ENCODE measurements at places on chromosomes 7 and 10.

DNA sequence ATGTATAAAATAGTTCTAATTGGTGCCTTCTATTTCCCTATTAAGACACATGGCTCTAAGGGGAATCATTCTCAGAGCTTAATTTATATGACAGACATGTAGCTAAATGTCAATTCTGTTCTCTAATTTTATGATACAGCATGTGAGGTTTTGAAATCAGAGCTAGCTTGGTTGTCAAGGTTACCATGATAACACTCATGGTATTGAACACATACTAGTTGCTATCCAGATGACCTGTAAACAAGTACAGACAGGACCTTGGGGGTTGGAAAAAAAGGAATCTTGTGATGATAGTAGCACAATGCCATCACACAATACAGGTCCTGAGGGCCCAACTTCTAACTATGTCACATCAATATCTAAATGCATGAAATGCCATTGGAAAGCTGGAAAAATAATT lies 49.2 kb downstream of the RHOBTB1 start:
- no peak for DNase-seq

- DNase-seq, result peak; percentile 18
These were observed 63.4 kb upstream of the STRIP2 start for GRCh38 chr7:129370812-129371211.

GRCh38 chr7:12089951-12090756 lies 120.9 kb upstream of the TMEM106B start:
- no peak for DNase-seq

- DNase-seq, result no peak
These were observed 233.9 kb upstream of the CACNA2D1 start for GRCh38 chr7:82677493-82677892.

- no peak for DNase-seq
These were observed 10.4 kb downstream of the TMEM184A start for GRCh38 chr7:1545417-1546246.

DNA sequence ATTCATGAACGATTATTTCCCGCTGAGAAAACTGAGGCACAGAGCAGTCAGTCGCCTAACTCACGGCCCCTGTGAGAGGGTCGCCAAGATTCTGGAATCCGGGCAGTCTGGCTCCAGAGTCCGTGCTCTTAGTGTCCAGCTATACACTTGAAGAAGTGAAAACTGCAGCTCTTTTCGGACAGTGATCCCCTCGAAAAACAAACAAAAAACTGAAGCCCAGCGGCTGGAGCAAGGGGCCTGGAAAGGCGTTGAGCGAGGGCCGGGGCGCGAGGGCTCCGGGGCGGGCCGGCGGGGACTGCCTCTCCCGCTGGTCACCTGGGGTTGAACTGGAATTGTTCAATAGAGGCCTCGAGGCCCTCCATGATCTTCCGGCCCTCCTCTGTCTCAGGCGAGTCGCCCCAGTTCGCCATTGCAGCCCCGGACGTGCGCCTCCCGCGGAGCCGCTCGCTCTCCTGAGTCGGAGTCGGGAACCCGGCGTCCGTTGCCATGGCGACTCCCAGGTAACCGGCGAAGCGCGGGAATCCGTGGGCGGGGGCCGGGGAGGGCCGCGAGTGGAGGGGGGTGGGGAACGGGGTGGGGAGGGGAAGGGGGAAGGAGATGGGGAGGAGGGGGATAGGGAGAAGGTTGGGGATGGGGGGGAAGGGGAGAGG lies 881 bp downstream of the C10orf67 start:
- no peak for DNase-seq

GRCh38 chr7:22676385-22676784 lies 50.6 kb upstream of the IL6 start:
- no peak for DNase-seq

- peak; percentile 75 for DNase-seq
These were observed 18.3 kb downstream of the FZD9 start for GRCh38 chr7:73451780-73452398.

- DNase-seq, result no peak
These were observed 5.6 kb upstream of the PAX2 start for GRCh38 chr10:100739517-100740368.

DNA sequence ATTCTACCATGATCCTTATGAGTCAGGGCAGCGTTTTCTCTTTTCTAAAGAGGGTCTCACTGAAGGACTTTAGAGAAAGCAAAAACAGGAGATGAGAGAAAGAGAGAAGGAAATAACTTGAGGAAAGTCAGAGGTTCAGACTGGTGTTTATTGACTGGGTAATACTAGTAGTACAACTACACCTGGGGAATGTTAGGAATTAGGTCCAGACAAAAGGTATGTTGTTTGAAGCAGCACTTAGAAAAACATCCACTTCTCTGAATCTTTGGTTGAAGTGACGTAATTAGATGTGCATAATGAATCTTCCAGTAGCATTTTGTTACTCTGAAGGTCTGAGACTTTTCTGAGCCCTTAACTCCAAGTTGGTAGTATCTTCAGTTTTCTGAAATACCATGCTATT lies 380.3 kb upstream of the LRGUK start:
- no peak for DNase-seq

DNA sequence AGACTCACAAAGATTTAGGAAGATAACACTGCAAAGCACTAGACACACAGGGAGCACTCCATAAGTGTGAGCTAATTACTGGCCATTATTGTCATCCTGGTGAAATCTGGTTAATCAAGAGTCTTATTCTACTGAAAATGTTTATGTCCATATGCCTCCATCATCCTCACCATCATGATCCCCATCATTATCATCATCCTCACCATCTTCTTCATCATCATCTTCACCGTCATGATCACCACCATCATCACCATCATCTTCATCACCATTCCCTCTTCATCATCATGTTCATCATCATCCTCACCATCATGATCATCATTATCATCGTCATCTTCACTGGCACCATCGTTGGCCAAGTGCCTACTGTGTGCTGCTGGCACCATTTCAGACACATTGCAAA lies 76.3 kb upstream of the CARD11 start:
- DNase-seq, result no peak

GRCh38 chr10:92411406-92411805 lies 120.4 kb downstream of the MARCHF5 start:
- DNase-seq, result no peak

- no peak for DNase-seq
These were observed 8.1 kb downstream of the ABHD11 start for GRCh38 chr7:73730485-73730884.

GRCh38 chr10:27457966-27458365 lies 46.1 kb upstream of the RAB18 start:
- DNase-seq, result no peak

DNA sequence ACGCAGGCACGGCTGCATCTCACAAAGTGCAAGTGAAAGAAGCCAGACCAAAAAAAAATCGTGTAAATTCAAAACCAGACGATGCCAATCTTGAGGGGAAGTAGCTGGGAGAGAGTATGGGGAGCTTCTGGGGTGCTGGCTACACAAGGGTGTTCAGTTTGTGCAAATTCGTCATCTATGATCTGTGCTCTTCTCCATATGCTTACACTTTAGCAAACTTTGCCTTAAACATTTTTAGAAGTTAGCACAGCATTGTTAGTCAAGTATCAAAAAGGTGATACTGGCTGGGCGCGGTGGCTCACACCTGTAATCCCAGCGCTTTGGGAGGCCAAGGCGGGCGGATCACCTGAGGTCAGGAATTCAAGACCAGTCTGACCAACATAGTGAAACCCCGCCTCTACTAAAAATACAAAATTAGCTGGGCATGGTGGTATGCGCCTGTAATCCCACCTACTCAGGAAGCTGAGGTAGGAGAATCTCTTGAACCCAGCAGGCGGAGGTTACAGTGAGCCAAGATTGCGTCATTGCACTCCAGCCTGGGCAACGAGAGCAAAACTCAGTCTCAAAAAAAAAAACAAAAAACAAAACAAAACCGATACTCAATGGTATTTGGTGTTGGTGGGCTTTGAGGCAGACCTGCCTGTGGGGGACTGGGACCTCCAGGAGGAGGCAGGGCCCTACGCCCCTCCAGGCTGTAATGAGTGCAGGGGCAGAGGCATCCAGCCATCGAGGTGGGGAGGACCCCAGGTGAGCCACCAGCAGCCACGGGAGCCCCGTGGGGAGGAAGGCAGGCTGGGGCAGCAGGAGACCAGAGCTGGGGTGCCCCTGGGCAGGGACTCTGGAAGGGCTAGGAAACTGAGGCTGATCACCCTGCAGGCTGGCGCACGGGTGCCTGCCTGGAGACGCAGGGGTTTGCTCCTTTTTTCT lies 150.0 kb downstream of the PRKAG2 start:
- no peak for DNase-seq

DNA sequence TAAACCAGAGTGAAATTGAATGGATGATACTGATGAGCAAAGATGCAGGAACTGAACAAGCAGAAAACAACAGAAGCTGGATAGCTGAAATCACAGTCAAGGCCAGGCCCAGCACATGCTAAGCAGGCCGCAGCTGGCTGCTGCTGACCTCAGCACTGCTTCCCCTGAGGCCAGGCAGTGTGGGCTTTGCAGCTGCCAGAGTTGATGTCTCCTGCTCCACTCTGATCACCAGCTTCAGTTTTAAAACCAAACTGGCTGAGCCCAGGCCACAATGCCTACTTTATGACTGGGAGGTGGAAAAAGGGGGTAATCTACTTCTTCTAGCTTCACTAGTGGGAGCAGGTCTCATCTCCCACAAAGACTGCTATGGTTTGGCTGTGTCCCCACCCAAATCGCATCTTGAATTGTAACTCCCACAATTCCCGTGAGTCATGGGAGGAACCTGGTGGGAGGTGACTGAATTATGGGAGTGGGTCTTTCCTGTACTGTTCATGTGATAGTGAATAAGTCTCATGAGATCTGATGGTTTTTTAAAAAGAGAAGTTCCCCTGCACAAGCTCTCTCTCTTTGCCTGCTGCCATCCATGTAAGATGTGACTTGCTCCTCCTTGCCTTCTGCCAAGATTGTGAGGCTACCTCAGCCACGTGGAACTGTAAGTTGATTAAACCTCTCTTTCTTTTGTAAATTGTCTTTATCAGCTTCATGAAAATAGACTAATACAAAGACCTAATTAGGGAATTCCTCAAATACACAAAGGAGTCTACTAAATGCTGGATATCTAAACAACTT lies 136.4 kb upstream of the ITGB1 start:
- DNase-seq, result no peak

DNA sequence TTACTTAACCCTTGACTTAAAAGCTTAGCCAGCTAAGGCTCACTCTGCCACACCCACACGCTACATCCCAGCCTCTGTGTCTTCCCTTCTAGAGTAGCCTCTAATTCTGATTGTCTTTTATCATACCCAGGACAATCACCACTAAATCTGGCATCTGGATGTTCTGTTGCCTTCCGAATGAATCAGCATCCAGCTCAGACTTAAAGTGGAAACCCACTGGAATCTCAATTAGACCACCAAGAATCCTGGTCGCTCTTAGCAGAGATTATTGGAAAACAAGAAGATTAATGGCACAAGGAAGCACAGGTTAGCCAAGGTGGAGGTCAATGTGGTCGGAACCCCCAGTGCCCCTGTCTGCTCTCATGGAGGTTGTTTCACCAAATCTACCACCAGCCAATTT lies 404.2 kb upstream of the FOXK1 start:
- no peak for DNase-seq

GRCh38 chr10:75476985-75477384 lies 45.6 kb downstream of the LRMDA start:
- DNase-seq, result no peak

- no peak for DNase-seq
These were observed 896.4 kb downstream of the PCDH15 start for GRCh38 chr10:53904506-53905241.

DNA sequence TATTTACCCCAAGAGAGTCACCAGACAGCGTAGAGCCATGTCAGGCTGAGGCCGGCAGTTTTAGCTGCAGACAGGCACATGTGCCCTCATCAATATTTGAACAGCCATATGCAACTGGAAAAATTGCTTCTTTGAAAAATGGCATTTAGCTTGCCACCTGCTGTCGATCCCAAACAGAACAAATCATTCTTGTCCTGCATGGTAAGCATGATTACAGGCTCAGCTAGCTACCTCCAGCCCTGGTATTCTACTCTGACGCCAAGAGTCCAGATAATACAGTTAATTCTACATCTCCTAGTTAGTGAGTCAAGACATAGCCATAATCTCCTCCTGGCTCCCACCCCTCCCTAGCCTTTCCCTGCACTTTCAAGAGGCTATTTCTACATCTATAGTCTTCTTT lies 7.7 kb downstream of the CREB3L2 start:
- DNase-seq, result no peak

DNA sequence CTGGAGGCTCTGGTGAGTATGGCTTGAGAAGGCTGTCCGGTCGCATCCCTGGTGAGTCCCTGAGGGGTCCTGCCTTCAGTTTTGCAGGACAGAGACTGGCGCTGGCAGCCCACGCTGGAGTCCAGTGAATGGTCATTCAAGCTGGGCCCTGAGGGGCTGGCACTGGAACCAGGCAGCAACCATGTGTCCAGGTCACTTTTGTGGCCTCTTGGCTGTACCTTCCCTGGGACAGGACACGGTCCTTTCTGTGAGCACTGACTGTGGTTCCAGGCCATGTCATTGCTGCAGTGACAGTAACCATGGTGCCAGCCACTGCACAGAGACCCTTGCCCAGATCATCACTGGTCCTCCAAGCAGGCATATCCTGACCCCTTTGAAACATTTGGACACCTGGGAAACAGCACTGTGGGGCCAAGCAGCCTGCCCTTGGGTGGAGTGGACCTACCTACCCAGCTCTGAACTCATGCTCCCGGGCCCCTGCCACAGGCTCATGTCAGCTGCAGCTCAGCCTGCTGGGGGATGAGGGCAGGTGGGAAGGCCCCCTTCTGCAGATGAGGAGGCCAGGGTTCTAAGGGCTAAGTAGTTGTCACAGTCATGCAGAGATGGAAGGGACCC lies 72.1 kb downstream of the ADCY1 start:
- DNase-seq, result no peak

DNA sequence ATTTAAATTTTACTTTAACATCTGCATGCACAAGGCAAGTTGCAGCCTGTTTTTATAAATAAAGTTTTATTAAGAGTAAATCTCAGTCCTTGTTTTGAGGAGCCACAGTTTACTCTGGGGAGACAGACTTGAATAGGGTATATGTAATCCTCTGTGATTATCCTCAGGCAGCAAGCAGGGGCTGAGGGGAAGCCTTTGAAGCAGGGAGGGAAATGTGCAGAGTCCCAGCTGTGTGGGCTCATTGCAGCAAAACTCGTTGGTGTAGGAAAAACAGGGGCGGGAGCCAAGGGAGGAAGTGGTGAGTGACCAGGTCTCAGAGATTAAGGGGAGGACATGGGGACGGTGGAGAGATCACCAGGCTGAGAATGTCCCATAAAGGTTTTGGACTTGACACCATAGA lies 34.3 kb upstream of the SMC3 start:
- DNase-seq, result peak; percentile 27

GRCh38 chr7:21911341-21911875 lies 34.3 kb downstream of the CDCA7L start:
- DNase-seq, result no peak

- DNase-seq, result peak; percentile 64
These were observed 121.0 kb downstream of the HIP1 start for GRCh38 chr7:75617634-75618234.

DNA sequence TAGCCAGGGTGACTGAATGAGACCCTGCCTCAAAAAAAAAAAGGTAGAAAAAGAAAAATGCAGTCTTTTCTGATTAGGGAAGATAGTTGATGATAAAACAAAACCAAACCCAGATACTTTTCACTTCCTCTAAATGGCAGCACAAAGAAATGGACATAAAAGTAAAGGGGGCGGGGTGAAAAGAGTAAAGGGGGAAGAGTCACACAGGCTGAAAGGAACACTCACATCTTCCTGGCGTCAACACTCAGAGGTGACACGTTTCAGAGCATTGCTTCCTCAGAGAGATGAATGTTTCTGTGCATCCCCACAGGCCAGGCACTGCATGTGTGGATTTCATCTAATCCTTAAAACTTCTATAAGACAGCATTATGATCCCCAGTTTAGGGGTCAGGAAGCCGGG lies 81.2 kb downstream of the HIPK2 start:
- DNase-seq, result no peak

Data from hematopoietic multipotent progenitor cell treated with erythropoietin and hydrocortisone succinate and interleukin-3 and kit ligand, for 8 days (in vitro differentiated cells).